ENCODE measurements at places on chromosomes 1 and 21.

GRCh38 chr1:55311057-55311641, 96.0 kb upstream of the USP24 start:
- peak; percentile 57 for DNase-seq

DNA sequence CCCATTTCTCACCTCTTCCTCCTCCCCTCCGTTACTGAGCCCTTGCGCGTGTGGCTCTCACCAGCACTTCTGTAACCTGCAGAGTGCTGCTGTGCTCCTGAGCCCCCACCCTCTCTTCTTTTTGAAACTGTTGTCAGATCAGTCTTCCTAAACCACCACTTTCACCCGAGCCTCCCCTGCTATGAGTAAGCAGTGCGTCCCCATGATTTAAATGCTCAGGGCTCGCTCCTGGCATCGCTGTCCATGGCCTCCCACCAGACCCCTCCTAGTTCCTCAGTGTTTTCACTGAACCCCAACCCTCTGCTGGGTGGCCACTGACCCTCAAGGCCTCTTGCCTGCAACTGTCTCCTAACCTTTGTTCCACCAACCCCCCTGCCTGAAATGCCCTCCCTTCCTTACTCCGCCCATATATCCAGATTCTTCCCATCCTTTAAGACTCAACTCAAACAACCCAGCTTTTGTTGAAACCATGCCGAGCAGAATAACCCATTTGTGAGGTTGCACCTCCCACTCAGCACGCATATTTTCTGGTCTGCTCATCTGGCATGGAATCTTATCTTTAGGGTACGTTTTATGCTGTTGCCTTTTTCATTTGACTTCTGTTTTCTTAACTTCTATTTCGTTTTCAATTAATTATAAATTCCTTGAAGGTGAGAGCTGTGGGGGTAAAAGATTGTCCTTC, 64.5 kb upstream of the FAM3B start:
- DNase-seq = peak; percentile 72

- DNase-seq = no peak
These were observed 11.3 kb upstream of the SYT6 start for GRCh38 chr1:114164840-114165543.

- no peak for DNase-seq
These were observed 105.8 kb upstream of the WNT4 start for GRCh38 chr1:22248746-22249145.

DNA sequence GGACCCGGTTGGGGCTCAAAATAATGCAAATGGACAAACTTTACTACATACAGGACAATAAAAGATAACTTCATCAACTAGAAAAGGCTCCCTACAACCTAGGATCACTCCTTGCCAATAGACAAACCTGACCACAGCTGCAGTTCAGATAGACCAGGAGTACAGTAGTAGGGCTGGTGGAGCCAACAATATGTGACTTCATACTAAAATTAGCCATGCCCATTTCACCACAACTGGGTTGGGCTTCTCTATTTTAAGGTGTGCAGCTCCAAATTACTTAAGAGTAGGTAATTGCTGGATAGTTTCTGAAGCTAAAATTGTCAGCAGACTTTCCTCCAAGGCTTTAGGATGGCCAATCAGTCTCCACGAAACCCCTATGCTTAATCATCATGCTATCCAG, 3.9 kb downstream of the DENND1B start:
- DNase-seq = no peak

- DNase-seq = peak; percentile 8
These were observed 885.3 kb downstream of the TTLL7 start for GRCh38 chr1:83113652-83114051.

- DNase-seq = no peak
These were observed 269.1 kb downstream of the AKT3 start for GRCh38 chr1:243580984-243581383.

GRCh38 chr1:84721152-84721551, 30.9 kb upstream of the SSX2IP start:
- peak; percentile 92 for DNase-seq

- no peak for DNase-seq
These were observed 117.2 kb downstream of the MATN1 start for GRCh38 chr1:30606166-30606565.
